NCI-H510A (cell line): ENCODE measurements at places on chromosomes 1 and 21.

- DNase-seq = no peak
Observed at GRCh38 chr21:15052459-15052763, 12.4 kb downstream of the NRIP1 start.

DNA sequence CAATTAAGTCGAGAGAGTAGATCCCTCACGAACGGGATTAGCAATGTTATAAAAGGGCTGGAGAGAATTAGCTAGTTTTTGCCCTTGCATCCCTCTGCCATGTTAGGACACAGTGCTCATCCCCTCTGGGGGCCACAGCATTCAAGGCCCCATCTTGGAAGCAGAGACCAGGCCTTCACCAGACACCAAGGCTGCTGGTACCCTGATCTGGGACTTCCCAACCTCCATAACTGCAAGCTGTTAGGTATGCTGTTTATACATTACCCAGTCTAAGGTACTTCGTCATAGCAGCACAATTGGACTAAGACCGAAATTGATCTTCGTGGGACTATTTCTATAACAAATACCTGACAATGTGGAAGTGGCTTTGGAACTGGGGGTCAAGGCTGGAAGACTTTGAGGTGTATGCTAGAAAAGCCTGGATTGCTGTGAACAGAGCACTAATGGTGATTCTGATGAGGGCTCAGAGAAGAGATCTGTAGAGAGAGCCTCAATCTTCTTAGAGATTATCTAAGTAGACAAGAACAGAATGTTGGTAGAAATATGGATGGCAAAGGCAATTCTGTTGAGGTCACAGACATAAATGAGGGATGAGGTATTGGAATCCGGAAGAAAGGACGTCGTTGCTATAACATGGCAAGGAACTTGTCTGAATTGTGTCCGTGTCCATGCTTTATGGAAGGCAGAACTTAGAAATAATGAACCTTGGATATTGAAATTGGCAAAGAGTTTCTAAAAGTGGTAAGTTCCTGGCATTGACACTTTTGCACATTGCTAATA lies 83.8 kb upstream of the KIF26B start:
- no peak for DNase-seq

DNA sequence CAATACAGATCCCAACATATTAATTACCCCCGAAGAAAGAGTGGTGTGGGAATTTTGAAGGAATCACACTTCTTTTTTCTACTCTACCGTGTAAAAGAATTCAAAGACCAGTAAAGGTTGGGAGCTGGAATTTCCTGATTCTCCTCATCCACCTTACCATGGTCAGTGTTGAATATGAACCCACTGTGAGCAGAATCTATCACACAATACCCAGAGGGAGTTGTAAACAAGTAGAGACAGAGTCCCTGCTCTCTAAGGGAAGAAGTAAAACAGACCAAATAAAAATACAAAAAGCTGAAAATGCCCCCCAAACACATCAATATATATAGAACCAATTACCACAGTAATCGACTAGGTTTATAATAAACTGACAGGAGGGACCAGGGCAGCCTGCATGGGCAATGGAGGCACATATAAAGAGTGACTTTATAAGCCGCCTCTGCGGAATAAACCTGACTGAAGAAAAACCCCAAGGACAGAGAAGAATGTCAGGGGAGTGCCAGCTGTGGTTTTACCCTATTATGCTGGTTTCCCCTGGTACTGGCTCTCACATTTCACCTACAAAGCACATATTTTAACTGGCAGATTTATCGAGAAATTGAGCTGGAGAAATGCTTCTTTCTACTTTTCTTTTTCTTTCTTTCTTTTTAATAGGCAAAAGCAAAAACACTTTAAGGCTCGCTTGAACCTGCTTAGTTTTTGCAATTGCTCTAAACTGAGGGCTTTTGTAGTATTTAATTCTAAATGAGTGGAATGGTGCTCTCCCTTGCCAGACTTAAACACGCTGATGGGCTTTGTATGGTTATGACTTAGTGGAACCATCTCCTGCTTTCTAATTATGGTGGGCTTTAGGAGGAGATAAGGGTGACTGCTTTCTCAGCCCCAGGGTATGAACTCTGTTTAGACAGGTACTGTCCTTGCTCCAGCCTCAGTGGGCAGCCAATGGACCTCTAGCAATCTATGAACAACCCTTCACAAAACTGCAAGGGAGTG lies 244.8 kb downstream of the ASTN1 start:
- DNase-seq = no peak

GRCh38 chr1:31364561-31365250 lies 8.2 kb downstream of the FABP3 start:
- no peak for DNase-seq

GRCh38 chr21:30563630-30564029 lies 2.5 kb upstream of the KRTAP19-7 start:
- DNase-seq = no peak

DNA sequence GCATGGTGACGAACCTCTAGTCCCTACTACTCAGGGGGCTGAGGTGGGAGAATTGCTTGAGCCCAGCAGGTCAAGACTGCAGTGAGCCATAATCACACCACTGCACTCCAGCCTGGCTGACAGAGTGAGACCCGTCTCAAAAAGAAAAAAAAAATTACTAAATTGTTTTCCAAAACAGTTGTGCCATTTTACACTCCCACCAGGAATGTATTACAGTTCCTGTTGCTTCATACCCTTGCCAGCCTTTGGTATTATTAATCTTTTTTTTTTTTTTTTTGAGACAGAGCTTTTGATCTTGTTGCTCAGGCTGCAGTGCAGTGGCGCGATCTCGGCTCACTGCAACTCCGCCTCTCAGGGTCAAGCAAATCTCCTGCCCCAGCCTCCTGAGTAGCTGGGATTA lies 55.9 kb downstream of the RPS6KA1 start:
- no peak for DNase-seq

- no peak for DNase-seq
Observed at GRCh38 chr1:117653732-117654492, 48.1 kb downstream of the TENT5C start.

DNA sequence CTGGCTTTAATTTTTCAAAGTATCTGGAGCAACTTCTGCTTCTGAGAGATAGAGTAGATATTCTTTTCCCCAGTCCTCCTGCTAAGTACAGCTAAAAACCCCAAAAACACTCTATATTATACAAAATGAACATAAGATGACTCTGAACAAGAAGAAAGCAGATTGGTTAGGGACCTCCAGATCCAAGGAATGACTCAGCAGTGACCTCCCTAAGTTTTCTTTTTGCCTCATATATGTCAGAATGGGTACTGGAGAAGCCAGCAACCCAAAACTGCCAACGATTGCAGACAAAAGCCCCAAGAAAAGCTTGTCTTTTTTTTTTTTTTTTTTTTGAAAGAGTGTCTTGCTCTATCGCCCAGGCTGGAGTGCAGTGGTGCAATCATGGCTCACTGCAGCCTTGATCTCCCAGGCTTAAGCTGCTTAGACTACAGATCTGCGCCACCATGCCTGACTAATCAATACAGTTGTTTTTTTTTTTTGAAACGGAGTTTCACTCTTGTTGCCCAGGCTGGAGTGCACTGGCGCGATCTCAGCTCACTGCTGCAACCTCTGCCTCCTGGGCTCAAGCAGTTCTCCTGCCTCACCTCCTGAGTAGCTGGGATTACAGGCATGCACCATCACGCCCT lies 22.7 kb downstream of the NDUFS5 start:
- DNase-seq = no peak

- DNase-seq = no peak
Observed at GRCh38 chr1:22845398-22845935, 127.2 kb downstream of the LACTBL1 start.

DNA sequence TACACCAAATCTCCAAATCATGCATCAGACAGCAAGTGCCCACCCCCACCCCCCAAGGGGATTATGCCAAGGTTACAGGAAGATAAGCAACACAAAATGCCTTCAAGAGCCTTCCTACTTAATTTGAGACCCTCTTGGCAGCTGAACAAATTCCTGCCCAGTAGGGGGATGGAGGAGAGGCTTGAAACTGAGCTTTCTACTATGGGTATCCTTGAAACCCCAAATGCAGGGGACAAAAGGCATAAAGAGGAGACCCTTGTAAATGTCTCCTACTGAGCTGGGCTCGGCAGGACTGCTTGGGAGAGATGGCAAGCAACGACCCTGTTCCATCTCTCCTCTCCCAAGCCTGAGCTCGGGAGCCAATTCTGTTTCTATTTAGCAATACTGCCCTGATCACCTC lies 3.5 kb downstream of the SLC41A1 start:
- no peak for DNase-seq

DNA sequence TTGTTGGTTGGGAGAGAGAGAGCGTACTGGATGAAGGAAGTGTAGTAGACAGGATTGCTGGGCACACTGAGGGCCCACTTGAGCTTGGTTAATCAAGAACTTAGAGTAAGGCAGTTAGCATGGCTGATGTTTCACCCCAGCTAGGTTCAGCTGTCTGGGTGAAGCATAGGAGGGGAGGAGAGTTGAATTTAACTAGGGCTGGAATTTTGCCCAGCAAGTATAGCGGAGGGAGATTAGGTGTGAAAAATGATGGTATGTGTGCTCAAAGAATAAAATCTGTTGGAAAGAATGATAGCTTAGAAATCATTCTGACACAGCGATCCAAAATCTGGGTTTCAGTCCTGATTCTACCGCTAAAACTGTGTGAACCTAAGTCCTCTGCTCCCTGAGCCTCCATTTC lies 461.5 kb upstream of the PROX1 start:
- DNase-seq = no peak
